ENCODE measurements at places on chromosomes 6 and 20.

DNA sequence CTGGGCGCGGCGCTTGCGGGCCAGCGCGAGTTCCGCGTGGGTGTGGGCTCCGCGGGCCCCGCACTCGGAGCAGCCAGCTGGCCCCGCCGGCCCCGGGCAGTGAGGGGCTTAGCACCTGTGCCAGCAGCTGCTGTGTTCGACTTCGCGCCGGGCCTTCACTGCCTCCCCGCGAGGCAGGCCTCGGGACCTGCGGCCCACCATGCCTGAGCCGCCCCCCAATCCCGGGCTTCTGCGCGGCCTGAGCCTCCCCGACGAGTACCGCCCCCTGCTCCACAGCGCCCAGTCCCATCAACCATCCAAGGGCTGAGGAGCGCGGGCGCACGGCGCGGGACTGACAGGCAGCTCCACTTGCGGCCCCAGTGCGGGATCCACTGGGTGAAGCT lies 36.2 kb downstream of the RIOK1 start:
- no peak for DNase-seq

GRCh38 chr6:143973097-143973966 lies 34.7 kb downstream of the PLAGL1 start:
- no peak for DNase-seq

- DNase-seq: no peak
These were observed 61.0 kb downstream of the PSMG4 start for GRCh38 chr6:3319610-3320200.

DNA sequence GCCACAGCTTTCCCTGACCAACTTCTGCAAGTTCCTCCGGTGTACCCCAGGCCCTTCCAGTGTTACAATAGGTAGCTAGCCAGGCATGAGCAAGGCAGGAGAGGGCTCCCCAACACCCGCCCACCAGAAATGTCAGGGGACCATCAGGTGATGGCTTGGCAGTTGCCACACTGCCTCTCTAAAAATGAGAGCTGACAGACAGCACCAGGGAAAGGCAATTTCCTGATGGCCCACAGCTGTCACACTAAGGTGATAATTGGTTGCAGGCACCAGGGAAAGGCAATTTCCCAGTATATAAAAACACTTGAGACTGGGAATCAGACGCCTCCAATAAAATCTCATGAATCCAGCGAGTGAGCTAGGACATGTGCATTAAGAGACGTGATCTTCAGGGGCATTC lies 49.9 kb downstream of the PXDC1 start:
- no peak for DNase-seq

DNA sequence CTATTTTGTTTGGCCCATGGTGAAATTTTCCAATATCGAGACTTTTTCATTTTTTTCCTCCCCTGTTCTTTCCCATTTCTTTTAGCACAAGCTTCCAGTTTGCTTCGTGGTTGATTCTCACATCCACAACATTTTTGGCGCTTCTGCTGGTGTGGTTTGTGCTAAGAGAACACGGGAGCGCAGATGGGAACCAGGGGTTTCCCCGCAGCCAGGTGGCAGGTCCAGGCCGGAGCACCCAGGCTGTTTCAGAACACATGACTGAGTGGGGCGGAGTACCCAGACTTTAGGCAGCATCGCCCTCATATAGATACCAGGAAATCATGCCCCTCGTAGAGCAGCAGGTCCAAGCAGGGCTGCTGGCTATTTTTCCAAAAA lies 58.0 kb downstream of the SYTL3 start:
- DNase-seq: no peak

GRCh38 chr6:163301726-163302635 lies 112.5 kb upstream of the QKI start:
- DNase-seq: no peak

All from activated CD4-positive, alpha-beta T cell treated with anti-CD3 and anti-CD28 coated beads for 24 hours (primary cell).